ENCODE measurements at places on chromosomes 1 and 21.
A peak's percentile ranks its signal among the peaks of the same experiment; 100 is the strongest.

DNA sequence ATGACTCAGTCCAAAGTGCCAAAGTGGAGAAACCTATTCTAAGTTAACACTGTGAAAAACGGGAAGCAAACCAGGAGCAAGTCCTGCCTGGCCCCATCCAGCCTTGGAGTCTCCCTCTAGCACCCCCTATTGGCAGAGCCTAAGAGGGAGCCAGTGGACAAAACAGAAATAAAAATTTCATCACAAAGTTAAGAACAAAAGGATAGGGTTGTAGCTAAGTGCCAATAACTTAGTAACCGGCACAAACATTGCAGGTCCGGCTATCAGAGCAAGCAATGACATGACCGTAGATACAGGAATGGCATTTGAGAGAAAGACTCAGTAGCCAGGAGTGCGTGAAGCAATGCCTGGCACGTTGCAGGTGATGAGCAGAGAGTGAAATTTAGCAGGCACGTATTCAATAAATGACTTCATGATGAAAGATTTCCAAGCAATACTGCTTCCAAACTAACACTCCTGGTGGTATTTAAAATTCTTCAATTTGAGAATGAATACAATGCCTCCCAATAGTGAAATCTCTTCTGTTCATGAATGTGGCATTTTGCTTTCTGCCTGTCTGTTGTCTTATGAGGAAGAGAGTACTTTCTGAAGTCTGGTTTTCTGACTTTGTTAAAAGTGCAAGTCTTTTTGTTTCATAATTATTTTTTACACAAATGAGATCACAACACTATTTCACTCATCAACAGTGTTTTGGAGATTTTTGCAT lies 391.0 kb downstream of the OMA1 start:
- DNase-seq: no peak

DNA sequence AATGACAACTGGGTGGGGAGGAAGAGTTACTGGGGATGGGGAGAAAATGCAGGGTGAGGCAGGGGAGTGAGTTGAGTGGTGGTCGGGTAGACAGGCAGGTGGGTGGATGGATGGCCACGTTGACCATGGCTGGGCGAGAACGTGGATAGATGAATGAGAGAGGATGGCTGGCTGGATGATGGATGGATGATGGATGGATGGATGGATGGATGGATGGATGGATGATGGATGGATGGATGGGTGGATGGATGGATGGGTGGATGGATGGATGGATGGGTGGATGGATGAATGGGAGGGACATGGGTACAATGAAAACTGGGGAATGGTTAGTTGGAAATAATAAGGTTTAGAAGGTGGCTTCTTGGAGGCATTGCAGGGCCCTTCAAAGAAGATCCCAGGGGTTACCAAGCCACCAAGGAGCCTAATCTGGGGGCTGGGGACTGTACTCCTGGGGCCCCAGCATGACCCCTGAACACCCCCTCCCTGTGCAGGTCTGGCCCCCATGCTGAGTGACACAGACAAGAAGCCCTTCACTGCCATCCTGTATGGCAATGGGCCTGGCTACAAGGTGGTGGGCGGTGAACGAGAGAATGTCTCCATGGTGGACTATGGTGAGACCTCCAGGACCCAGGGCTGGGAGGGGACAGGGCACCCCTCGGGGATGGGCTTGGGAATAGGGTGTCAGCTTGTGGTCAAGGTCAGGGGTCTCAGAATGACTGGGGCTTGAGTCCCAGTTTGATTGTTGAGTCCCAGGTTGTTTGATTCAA lies 67.0 kb downstream of the ALPL start:
- no peak for DNase-seq

DNA sequence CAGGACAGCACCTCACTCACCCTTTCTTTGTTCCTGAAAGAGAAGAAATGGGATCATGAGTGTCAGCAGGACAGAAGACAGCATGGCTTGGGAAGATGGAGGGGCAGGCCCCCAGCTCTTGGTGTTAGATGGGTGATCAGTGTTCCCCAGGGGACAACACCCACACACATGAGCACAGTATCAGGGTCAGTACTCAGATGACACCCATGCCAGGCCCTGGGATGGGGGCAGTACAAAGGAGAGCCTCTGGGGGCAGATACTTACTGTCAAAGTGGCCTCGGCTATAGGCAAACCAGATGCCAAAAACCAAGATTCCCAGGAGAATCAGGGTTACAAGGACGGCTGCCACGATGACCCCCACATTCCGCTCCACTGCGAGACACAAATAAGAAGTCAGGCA lies 21.6 kb downstream of the F11R start:
- DNase-seq: no peak

DNA sequence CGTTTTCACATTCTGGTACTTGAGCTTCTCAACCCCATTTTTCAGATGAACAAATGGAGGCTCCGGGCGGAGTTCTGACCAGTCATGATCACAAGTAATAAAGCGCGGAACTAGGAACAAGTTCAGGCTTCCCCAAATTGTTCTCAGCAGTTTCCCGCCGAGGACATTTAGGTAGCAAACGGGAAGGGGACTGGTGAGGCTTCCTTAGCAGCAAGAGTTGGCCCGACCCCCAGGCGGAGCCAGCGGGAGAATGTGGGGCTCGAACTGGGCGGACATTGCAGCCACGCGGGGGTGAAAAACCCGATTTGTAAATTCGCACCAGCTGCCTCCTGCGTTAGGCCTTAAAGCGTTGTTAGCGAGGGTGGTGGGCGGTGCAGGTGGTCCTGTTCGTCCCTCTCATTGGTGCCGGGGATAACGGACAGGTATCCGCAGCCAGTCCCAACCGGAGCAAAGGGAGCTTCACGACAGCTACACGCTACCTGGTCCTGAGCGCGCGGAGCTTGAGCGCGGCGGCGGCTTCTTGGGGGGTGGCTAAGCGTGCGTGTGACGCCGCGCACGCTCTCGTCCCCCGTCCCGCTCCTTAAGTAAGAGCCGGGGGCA lies 15.3 kb downstream of the SEMA6C start:
- peak; percentile 52 for DNase-seq

- peak; percentile 95 for DNase-seq
Observed at GRCh38 chr1:119647734-119648619, at the start of gene ZNF697. TSS of gene ZNF697 (minus strand) at chr1:119648266. CDS start at chr1:119626100, 22,166 bp downstream.

All from AG04450 (cell line).